ENCODE measurements at places on chromosomes 5 and 9.

GRCh38 chr5:168553377-168554130 is 24.4 kb downstream of the FBLL1 start:
- DNase-seq: no peak

- DNase-seq: no peak
Measured at GRCh38 chr9:111805830-111806241, 11.1 kb upstream of the SHOC1 start.

GRCh38 chr9:14661421-14662059 is 31.7 kb downstream of the ZDHHC21 start:
- no peak for DNase-seq

- no peak for DNase-seq
Measured at GRCh38 chr5:117533792-117534191, 959.2 kb upstream of the SEMA6A start.

DNA sequence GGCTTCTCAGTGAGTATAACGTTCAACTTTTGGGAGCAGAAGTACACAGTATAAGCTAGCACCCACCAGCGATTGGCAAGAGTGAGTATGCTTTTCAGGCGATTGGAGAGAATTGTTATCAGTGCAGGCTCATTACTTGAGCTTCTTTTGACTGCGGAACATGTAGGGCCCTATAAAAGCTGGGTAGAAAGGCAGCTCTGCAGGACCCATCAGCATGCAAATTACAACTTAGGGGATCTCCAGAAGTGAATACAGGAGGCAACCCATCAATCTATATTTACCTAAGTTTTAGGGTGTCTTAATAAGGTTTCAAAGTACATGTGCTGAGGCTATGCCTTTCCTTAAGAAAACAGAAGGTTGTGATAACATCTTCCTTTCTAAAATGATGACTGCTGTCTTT is 225.0 kb downstream of the MLLT3 start:
- DNase-seq: no peak

- DNase-seq: no peak
Measured at GRCh38 chr5:9057406-9058000, 488.4 kb downstream of the SEMA5A start.

DNA sequence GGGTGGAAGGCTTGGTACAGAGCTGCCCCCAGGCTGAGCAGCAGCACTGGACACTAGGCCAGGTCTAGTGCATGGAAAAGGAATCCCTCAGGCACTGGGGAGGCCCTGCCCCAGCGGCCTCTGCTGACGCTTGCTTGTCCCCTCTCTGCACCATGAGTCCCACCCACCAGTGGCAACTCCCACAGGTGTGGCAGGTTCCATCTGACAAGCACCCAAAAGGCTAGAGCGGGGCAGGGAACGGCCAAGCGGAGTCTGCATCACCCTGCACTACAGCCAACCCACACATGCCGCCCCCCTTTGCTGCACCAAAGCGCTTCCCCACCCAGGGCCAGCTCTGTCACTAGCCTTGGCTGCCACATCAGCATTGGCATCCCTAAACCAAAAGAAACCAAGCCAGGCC is 115.2 kb upstream of the SARDH start:
- no peak for DNase-seq

DNA sequence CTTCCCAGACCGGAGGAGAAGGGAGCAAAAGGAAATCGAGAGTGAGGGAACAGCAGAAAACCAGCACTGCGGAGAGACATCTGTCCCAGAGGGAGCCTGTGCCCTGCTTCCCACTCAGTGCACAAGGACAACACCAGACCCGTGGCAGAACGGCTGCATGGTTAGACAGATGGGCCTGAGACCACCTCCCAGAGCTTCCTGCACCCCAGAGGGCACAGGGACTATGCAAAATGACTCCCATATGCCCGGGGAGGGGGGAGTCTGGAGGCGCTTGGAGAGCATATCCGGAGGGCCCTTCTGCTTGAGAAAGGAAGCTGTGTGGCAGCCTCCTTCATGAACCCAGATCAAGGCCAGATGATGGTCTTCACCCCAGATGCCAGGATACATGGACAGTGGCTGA is 26.6 kb downstream of the TLX3 start:
- no peak for DNase-seq

- DNase-seq: no peak
Measured at GRCh38 chr9:122929796-122930354, 1.4 kb downstream of the ZBTB26 start.

DNA sequence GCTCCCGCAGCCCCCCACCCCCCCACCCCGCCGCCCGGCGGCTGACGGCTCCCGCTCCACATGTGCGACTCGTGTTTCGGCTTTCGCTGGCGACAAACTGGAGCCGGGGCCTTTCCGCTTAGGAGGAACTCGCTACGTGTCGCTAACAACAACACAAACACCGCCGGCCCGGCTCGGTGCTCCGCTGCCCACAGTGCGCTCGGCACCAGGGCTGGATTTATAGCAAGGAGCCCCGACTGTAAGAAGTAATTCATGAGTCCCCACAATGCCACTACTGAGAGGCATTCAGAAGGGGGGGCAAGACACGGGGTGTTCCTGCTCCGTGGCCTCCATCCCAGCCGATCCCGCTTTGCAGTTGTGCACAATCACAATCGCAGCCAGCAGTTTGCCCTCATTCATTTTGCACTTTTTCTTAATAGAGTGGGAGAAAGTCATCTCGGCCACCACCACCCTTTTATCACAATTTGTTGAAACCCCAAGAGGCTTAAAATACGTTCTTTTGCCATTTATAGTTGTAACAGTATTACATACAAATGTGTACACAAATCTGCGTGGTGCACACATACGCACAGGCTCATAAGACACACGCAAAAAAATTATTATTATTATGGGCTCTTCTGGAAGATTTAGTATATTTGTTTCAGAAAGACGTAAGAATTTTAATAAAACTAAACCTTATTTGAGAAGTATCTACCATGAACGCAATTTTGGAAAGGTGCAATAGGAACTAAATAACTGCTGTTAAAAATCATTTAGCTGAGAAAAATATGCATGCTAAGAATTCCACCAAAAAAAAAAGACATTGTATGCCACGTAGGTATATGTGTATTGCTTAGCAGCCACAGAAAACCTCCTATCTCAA is 48.1 kb downstream of the EBF1 start:
- DNase-seq: no peak

- DNase-seq: no peak
Measured at GRCh38 chr5:180599981-180600553, 8.8 kb upstream of the SCGB3A1 start.

GRCh38 chr9:76378367-76379073 is 15.7 kb downstream of the RFK start:
- DNase-seq: no peak

- DNase-seq: no peak
Measured at GRCh38 chr5:159877016-159877415, 39.3 kb upstream of the ADRA1B start.

GRCh38 chr9:129068990-129069861 is 11.7 kb upstream of the DOLPP1 start:
- DNase-seq: peak; percentile 10

DNA sequence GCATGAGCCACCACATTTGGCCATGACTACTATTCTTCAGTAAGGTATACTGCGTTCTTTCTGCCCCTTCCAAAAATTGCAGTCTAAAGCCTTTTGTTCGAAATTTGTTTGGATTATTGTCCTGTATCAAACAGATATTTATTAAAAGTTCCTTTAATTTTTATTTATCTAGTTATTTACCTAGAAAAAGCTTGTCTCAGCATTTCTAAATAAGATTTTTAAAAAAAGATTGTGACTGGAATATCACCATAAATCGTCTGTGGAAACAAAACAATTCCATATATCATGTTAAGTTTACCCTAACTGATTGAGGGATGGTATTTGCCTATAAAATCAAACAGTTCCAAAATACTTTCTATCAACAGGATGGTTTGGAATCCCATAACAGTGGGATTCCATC is 14.7 kb downstream of the GNG10 start:
- no peak for DNase-seq

DNA sequence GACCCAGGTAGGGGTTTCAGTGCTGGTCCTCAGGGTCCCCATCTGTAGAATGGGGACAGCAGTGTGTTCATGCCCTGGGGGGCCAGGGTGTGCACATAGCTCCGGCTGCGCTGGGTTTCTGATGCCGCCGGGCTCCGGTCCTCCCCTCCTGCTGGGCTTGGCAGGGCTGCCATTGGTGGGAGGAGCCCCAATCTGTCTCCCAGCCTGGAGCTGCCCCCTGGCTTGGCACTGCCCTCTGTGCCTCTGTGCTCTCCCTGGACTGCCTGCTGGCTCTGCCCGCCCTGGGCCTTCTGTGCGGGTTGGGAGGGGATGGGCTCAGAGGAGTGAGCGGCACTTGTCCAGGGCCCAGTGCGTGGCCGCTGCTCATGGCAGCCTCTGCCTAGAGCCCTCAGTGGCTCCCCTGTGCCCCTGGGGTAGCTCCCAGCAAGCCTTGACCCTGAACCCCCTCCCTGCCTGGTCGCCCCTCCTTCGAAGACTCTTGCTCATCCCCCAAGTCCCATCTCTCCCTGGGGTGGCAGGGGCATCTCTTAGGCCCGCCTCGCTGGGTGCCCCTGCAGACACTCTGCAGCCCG is 35.7 kb downstream of the RXRA start:
- DNase-seq: no peak

GRCh38 chr9:3243683-3244082 is 282.1 kb downstream of the RFX3 start:
- DNase-seq: no peak

DNA sequence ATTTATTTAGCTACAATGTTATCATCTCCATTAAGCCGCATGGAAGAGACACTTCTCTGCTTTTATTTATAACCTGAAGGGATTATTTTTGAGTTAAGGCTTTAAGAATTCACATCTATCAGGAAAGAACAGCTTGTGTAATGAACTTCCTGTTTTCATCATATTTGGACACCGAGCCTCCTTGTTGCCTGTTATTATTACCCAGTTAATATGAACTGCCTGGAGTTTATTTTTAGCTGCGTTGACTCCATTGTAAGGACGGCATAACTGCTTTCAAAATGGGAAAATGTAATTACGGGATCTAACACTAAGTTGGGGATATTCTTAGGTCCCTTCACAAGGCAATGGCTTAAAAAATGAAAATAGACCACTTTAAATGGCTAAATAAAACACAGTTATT is 89.0 kb upstream of the NR4A3 start:
- no peak for DNase-seq

DNA sequence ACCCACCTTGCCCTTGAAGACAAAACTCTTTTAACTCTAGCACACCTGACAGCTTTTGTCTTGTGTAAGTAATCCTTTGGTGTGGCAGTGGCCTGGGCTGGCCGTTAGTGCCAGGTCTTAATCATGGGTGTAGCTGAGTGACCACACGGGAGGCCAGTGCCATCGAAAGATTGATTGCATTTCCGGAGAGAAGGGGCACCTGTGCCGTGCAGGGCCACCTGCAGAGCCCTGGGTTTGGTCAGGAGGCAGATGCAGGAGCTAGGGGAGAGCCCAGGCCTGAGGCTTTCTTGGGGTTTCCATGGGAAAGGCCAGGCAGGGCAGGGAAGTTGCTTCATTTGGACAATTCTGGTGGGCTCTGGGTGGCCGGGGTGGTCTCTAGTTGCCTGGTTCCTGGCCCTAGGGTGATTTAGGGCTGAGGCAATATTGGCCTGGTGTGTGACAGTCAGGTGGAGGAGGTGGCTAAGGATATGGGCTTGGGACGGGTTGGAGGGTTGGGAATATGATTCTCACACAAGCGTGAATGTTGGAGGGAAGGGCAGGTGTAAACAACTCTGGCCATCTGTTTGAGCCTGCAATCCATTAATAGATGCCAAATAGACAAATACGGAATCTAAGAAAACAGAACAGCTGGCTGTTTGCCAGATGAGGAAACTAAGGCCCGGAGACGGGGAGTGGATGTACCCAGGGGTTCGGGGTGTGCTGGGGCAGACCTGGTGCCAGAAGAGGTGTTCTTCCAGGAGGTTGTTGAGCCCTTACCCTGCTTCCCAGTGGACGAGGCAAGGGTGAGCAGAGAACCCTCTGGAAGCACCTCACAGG is 4.6 kb downstream of the DBH start:
- DNase-seq: no peak

- DNase-seq: no peak
Measured at GRCh38 chr9:83986765-83987401, 6.3 kb downstream of the RMI1 start.

DNA sequence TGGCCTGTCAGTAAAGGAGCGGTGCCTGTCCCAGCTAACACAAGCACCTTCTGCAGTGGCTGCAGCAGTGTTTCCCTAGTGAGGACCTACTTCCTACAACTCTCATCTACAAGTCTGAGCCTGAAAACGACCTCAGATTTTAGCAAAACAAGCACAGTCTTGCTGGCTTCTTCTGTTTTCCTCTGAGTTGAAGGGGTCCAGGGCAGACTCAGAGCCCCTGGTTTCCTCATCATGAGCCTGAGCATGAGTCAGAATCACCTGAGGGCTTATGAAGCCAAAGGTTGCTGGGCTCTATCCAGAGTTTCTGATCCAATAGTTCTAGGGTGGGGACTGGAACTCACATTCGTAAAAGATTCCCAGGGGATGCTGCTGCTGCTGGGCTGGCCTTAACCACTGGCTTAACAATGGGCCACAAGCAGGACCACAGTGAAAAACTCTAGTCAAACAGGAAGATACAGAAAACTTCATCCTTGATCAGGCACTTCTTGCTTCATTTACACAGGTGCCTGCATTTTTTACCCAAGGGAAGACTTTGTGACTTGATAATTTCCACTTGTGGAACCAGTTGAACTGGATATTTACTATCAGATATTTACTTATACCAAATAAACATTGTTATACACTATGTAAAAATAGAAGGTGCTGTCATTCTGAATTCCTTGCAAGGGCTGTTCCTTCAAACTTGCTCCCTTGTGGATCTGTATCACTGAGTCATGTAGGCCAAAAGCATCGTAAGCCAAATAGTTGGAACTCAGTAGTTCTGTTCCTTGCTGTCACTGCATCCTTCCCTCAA is 4.3 kb upstream of the ACER2 start:
- no peak for DNase-seq

DNA sequence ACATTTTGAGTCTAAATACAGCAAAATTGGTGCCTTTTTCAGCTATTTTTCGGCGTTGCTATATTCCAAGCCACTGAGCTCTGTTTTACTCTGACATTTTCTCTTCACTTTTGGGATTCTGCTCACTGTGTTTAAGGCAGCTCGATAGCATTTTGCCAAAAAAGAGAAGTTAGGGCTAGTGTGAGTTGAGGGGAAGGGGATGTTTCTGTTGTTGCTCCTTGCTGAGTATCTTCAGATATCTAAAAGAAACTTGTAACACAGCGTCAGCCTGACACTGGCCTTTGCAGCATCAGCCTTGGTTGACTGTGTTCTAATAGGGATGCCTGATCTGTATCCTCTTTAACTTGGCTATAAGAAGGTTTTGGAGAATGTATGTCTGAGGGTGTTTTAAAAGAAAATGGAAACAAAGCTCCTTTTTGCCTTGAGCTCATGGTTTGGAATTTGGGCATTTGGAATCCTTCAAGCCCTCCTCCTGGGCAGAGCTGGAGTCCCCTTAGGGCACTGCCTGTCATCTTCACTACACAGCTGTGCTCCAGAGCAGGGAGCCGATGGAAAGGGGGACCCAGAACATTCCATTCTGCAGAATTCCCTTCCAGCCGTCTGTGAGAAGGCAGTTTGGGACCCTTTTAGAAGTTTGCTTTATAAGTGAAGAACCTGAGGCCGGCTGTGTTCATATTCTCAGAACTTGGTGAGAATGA is 63.0 kb downstream of the EXOSC2 start:
- DNase-seq: no peak

Measured in stimulated activated CD4-positive, alpha-beta T cell treated with anti-CD3 and anti-CD28 coated beads, Interleukin-1b, Interleukin-23, amount 100 ng/mL, for 24 hours (primary cell).